ENCODE measurements at places on chromosomes 1 and 21.

- DNase-seq, result peak; percentile 81
Measured at GRCh38 chr1:234610061-234610665, at the start of gene IRF2BP2. Gene IRF2BP2, minus strand, starts transcription at chr1:234610178. Its CDS starts 684 bp downstream, at chr1:234609494.

DNA sequence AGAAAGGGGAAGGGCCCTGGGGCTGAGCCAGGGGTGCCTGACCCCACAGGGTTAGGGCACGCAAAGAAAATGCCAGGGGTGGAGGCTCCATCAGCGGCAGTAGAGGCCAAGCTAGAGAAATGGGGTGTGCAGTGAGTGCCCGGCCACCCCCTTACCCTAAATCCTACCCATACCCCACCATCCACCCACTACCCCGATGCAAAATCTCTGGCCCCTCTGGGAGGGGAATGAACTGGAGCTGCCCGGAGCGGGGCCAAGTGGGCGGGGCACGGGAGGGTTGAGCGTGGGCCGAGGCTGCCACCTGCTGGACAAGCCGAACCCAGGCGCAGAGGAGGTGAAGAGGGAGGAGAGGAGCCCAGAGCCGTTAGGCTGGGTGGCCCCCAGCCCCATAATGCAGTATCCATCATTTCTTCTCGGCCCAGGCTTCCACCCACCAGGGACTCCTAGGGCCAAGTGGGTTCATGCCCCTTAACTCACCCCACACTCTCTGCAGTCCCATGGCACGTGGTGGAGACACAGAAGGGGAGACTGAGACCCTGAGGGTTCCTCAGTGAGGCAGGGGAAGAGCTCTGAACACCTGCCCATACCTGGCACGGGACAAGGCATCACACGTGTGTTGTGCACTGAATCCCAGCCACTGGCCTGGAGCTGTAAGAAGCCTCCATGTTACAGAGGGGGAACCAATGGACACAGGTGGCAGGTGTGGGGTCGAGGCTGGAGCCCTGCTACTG, 1.4 kb upstream of the C1QC start:
- peak; percentile 77 for DNase-seq

DNA sequence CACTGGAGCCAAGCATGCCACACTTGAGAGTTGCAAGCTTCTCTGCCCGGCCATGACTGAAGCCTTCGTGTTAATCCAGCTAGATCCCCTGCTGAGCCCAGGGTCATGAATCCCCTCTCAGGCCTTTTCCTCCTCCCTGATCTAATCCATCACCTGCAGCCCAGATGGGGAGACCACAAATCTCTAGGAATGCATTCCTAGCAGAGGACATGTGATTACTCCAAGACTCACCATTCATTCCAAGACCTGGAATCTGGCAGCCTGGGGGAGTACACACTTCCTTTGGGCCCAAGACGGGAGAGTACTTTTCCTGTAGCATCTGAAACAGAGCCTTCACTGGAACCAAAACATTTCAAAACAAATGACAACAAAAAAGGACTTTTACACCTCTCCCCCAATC, 269.3 kb upstream of the NFIA start:
- DNase-seq, result no peak

GRCh38 chr1:230105754-230106625, 39.0 kb downstream of the GALNT2 start:
- no peak for DNase-seq

DNA sequence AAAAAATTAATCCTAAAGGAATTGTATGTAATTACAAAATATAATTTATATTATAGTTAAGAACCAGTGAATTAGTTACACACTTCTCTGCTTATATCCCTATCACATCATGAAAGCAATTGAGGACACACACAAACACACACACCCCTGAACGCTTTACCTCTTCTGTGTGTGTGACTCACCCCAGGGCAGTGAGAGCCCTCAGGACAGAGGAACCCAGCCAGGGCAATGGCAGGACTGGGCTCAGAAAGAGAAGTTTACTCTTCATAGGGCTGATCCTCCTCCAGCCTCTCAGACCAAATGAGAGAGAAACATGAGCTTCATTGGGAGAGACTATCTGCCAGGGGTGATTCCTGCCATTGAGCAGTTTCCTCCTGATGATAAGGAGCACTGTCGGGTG, 38.1 kb downstream of the SLC44A3 start:
- DNase-seq, result no peak

GRCh38 chr1:216168546-216168945, 254.7 kb downstream of the USH2A start:
- no peak for DNase-seq

- DNase-seq, result no peak
Measured at GRCh38 chr1:55697997-55698535, 482.9 kb upstream of the USP24 start.

- DNase-seq, result no peak
Measured at GRCh38 chr1:160161965-160162705, 10.7 kb downstream of the ATP1A4 start.

DNA sequence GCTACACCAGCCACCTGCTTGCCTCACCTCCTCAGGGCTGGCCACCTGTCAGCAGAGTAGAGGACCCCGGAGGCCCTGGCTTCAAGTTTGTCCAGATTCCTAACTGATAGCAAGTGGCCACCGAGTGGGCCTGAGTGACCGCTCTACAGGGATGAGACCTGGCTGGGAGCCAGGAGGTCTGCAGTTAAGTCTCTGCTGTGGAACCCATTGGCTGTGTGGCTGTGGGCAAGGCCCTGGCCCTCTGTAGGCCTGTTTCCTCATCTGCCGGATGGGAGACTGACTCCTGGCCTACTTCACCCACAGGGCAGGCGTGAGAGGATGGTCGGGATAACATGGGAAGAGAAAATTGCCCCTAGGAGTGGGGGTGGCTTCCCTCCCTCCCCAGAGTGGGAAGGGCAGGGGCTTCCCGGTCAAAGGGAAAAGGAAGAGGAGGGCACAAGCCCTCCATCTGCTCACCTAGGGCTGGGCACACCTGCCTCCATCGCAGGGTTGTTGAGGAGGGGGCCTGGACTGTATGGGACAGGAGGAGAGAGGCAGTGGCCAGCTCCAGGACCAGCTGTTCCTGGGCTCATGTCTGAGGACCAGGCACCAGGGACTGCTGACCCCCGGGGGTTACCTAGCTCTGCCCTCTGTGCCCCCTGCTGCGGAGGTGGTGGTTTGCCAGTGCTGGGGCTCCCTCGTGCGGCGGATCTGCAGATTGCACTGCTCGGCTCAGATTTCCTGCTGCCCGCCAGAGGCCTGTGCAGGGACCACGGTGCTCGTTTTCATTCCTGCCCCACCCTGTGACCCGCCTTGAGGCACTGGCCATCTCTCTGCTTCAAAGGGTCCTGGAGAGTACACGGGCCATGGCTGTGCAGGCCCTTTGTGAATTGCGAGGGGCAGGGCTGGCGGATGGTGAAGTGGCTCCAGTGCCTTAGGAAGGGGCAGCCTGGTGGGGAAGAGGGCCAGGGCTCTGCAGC, 9.1 kb upstream of the MTFR1L start:
- peak; percentile 88 for DNase-seq

- peak; percentile 67 for DNase-seq
Measured at GRCh38 chr1:29120947-29121485, 2.7 kb downstream of the TMEM200B start.

GRCh38 chr1:65795311-65795710, 2.6 kb downstream of the PDE4B start:
- no peak for DNase-seq

- no peak for DNase-seq
Measured at GRCh38 chr1:177897281-177897997, 72.4 kb downstream of the SEC16B start.

GRCh38 chr1:98002288-98002687, 81.5 kb upstream of the DPYD start:
- DNase-seq, result no peak

DNA sequence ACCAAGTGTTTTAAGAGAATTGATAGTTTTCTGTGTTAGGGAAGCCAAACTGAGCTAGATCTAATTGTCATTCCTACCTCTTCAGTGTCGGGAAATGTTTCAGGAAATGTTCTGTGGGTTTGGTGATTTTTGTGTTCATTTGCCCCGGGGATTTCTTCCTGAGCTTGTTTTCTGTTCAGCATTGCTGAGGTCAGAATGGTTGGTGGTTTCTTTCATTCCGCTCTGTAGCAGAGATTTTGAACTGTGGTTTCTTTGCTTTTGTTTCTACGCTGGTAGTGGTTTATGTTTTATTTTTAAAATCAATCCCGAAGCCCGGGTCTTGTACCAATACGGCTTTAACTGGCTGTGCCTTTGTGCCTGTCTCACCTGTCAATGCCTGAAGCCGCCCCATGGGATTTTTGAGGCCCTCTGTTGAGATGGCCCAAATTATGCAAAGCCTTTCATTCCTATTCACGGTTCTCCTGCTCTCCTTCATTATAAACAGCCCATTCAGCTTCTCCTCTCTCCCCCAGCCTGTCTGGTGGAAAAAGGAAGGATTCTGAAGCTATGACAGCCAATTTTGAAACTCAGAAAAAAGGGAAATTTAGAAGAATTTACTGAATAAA, 417.2 kb upstream of the KAZN start:
- no peak for DNase-seq

DNA sequence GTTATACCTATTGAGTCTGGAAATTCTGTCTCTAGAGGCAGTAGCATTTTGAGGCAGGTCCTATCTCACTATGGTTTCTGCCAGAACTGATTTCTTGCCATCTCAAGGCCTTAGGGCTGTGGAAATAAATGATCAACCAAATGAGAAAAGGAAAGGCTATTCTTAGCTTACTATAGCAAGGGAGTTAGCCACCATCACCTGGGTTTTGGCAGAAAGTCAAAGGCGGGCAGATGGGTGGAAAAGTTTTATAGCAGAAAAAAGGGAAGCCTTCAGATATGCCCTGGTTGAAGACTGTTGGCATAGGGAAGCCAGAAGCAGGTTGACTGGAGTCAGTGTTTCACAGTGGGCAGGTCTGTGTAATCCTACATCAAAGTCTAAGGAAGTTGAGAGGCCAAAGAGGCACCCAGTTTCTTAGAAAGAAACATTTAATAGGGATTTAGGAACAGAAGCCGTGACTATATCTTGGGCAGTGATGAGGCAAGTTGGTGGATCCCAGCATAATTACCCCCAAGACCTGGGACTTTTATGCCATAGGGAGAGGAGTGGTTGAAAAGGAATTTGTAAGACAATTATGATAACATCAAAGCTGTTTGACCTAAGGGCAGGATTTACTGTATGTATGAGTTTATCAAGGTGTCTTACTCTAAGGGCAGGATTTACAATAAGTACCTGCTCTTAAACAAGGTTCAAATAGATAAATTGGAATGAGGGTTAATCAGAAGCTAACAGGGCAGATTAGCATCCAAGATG, 29.7 kb downstream of the CTH start:
- no peak for DNase-seq

DNA sequence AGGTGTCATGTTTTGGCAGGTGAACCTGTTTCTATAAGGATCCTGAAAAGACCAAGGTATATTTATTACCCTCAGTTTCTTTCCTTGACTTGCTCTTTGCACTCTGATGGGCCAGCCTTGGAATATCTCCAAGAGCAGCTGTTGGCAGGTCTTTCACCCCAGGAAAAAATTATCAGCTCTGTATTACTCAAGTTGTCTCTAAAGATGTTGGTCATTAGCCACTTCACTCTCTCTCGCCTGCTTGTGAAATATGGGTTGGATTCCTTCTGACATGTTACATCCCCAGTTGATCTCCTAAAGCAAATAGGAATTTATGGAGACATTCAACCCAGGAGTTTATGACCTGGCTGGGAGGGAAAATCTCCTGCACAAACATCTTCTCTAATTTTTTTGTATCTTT, 85.9 kb downstream of the KCNJ15 start:
- no peak for DNase-seq

DNA sequence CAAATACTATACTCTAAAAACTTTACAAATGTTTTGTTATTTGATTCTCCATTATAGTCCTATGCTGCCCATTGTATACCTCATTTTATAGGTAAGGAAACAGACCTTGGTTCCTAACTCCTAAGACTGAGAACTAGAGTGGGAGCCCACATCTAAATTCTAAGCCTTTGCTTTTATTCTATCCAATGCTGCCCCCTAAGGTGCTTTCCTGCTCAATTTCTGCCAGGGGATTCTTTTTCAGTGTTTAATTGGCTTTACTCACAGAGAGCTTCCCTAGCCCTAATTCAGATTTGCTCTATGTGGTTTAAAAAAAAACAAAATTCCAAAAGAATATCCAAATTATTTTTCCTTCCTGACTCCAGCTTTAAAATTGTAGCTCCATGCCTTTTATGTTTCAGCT, 64.5 kb downstream of the KIF14 start:
- no peak for DNase-seq

DNA sequence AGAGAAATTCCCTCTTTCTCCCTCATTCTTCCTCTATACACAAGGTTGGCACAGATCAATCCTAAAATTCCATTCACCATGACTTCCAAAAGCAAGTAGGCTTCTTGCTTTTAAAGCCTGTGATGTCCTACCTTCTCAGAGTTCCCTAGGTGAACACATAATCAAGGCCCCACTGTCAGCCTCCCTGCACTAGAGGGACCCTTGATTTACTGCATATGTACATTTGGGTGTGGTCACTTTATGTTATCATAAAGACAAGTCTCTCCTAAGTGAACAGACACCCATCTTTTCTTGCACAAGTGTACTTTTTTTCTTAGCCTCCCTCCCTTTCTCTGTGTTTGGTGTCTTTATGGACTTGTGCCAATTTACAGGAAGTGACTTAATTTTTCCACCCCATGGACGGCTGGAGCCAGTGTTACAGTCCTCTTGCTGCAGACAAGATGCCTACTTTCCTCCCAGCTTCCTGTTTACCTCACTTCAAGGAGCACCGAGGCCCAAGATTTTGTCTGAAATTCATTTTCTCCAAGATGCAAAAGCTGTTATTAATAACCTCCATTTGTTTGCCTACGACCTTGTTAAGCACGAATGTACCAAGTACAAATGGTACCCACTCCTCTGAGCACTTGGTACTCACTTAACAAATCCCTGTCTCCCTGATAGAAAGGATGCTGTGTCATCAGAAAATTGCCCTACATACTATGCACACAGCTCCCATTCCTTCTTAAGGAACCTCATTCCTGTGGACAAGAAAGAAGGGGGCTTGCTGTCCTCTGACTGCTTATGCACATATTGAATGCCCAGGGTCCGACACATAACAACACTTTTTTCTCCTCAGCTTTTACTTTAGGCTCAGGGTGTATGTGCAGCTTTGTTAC, 82.8 kb upstream of the SLC44A3 start:
- DNase-seq, result no peak

DNA sequence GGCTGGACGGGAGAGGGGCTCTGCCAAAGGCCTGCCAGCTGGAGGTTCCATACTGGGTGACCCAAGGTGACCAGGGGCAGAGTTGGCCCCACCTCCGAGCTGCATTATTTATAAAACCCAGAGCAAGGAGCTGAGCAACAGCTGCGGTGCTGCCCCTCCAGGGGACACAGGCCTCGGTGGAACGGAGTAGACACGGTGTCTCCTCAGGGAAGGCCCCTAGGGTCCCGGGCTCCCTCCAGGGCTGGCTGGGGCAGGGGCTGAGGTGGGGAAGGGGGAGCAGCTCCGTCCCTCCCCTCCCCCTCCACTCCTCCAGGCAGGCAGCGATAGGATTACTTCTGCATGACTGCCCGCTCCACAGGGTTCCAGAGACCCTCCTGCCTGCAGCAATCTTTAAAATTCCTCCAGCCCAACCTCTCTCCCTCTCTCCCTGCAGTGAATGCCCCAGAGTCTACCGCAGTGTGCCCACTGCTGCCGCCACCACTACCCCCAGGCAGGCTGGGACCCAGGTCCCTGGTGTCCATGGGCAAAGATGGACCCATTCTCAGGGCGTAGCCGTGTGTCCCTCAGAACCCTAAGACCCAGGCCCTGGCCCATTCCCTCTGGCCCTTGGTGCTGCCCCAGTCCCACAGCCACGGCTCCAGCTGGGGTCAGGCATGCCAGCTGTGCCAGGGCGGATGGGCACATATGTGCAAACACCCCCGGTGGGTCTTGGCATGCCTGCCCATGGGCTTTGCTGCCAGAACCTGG, 10.8 kb downstream of the AHDC1 start:
- DNase-seq, result no peak
